ENCODE measurements at places on chromosomes 3 and 15.

- DNase-seq, result no peak
Observed at GRCh38 chr3:177466074-177466473, 268.8 kb upstream of the TBL1XR1 start.

- no peak for DNase-seq
Observed at GRCh38 chr3:8438507-8439079, 63.0 kb upstream of the LMCD1 start.

- DNase-seq, result no peak
Observed at GRCh38 chr3:193903966-193904365, 232.0 kb upstream of the HES1 start.

- no peak for DNase-seq
Observed at GRCh38 chr3:155386919-155387318, 93.4 kb upstream of the STRIT1 start.

DNA sequence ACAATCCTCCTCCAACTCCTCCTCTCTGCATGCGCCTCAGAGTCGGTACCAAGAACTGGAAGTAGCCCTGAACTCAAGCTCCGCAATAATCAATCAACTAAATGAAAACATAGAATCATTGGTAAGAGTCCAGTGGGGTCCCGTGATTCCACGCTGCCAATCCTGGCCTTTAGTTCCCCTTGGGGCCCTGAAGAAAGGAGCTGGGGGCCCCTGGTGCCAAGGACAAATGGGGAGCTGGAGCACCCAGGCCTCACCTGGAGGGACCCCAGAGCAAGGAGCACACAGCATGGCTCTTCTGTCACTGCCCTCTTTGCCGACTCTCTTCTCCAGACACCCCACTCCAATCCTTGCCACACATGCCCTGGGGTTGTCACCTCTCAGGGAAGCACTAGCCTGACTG, 80.3 kb downstream of the ADAMTS7 start:
- no peak for DNase-seq

GRCh38 chr15:73394782-73395181, 26.0 kb upstream of the HCN4 start:
- DNase-seq, result no peak
